AG04449 (cell line): ENCODE measurements at places on chromosomes 7 and 10.

DNA sequence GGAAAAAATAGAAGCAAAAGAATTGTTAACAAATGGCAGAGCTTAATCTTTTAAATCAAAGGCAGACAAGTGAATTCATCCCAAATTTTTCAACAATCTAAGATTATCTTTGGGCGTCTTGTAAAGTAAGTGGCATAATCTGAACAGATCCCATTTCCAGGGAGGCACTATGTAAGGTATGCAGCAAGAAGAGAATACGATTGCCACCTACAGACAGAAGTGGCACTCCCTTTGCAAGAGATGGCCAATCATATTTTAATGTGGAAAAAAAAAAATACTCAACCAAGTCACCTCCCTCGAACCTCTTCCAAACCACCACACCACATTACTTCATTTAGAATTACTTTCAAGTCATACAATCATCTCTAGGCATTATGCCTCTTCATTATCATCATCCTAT lies 4.0 kb downstream of the GFRA1 start:
- no peak for DNase-seq

- no peak for DNase-seq
Observed at GRCh38 chr10:91474009-91474408, 63.9 kb downstream of the HECTD2 start.

GRCh38 chr7:30562909-30563308 lies 31.8 kb upstream of the GARS1 start:
- no peak for DNase-seq

DNA sequence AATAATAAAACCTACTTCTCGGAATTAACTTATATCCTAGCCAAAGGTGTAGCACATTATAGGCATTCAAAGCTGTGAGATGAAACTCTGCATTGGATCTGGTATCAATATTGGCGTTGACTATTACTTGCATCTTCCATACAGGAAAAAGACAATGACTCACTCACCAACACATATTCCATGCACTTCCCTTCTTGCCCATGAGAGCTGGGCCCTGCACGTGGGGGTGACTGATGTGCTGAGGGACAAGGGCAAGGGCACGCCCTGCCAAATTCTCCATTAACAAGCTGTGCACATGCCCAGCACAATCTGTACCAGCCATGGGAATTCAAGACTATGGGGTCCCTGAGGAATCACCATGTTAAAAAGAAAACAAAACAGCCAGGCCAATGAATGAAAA lies 188.1 kb upstream of the PDE1C start:
- no peak for DNase-seq

- DNase-seq, result no peak
Observed at GRCh38 chr10:86954681-86955500, 2.5 kb downstream of the MMRN2 start.

- DNase-seq, result no peak
Observed at GRCh38 chr10:7998831-7999230, 55.7 kb upstream of the GATA3 start.

DNA sequence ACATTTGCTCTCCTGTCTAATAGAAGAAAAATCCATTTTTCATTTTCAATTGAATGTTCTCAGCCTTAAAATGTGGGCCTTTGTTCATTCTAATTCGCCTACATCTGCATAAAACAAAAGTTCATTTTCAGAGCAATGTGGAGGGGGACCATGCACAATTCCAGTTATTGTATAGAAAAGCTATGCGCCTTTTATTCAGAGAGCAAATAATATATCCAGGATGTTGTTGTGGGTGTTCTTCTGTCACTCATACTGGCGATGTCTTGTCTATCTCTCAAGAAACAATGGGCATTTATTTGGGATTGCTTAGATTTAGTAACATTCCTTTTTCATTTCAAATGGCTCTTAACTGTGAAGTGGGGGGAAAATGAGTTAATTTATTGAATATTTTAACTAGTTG lies 56.4 kb downstream of the KIF5B start:
- DNase-seq, result no peak

- DNase-seq, result no peak
Observed at GRCh38 chr7:816751-817671, 15.3 kb upstream of the SUN1 start.

DNA sequence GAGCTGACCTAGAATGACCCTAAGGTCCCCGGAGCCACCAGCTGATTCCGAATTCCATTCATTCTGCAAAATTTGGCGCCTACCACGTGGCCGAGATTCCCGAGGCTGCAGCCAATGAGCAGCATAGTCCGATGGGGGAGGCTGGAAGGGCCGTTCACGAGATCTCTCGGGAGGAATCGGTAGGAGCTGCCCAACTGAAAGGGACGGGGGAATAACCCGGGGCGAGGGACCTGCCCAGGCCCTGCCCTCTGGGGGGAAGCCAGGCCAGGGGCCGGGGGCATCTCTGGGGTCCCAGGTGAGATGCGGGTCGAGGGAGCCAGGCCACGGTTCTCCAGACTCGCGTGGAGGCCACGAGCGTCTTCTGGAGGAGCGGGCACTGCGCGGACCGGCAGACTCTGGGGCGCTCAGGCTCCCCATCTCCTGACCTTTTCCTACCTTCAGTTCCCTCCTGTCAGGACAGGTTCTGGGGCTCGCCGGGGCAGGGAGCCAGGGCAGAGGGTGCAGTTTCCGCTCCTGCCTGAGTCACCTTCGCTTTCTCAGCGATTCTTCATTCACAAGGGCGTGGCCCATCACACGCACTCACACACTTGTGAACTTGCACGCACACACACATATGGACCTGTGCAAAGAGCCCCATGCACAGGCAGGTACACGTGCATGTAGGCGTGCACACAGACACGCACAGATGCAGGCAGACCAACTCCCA lies 173.4 kb downstream of the RNF216 start:
- no peak for DNase-seq

DNA sequence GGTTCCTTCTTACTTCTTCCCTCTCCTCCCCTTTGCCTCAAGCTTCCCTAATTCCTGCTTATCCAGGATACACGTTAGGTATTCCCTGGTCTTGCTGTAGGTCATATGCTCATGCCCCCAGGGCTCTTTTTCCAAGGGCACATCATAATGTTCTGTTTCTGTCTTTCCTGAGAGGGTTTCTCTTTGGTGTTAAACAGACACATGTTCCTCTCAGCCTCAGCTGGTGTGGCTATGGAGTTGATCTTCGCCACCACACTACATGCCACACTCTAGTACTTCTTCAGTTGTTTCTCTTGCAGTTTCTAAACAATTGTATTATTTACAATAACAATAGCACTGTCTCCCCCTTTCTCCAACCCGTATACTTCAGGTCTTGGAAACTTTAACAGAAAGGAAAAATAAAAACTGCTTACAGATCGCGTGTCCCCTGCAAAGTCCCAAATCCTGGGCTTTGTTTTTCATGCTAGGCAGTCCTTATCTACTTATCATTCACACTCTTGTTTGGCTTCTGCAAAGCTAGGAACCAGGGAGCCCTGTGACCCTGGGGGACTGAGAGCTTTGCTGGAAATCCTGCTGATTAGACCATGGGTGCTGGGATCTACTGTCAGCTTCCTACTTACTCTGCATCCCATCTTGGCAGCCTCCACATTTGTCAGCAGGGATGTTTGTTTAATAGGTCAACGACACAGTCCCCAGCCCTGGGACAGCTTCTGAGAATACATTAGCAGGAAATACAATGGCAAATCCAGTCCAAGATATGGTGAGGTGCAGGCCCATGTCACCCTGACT lies 193.9 kb upstream of the BMPER start:
- DNase-seq, result no peak
